ENCODE measurements at places on chromosomes 11 and 22. TPM values are rescaled to one million over a fixed set of nuclear protein-coding genes. Genes with fewer than 3 reads are reported as not detected.

DNA sequence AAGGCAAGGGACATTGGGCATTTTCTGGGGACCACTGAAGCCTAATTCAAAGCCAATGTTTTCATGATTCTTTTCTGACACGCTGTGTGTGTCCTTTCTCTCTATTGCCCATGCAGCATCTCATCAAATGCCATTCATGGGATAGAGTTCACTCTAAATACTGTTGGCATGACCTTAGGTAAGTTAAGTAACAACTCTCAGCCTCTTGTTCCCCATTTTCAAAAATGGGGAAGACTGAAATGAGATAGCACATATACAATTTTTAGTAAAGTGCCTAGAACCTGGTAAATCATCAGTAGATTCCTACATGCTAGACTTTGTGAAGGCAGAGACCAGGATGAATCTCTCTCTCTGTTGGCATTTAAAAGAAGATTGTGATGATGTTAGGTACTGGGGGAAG, 12.7 kb upstream of the OR52K2 start:
- DNase-seq = no peak

- peak; percentile 62 for DNase-seq
Measured at GRCh38 chr11:11857769-11858168, 16.0 kb downstream of the USP47 start.

- no peak for DNase-seq
Measured at GRCh38 chr11:12701811-12702592, 27.8 kb downstream of the TEAD1 start.

DNA sequence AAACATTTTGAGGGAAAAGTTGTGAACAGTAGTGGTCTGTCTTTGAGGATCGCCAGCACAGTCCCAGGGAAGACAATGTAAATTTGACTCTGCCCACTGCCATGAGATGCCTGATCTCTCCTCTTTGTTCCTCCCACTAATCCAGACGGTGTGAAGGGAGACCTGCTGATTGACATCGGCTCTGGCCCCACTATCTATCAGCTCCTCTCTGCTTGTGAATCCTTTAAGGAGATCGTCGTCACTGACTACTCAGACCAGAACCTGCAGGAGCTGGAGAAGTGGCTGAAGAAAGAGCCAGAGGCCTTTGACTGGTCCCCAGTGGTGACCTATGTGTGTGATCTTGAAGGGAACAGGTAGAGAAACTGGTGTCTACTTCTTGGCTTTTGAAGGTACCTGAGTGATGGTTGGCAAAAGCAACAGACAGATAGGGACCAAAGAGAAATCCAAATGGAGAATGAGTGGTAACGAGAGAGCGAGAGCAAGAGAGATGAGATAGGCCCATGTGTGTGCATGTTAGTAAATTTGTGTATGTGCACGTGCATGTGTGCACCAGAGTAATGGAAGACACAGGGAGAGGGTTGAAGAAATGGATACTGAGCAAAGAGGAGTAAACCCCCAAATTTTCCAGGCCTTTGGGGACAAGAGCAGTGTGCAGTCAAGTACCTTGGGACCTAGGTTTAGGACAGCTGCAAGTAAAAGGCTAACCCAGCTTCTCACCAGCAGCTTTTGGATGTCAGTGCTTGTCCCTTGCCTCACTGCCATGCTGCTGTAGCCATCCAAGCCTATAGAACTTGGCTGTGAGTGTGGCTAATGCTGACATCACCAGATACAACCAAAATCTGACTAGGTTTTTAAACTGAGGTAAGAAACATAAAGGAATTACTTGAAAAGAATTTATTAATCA, 1.9 kb downstream of the NNMT start:
- no peak for DNase-seq

- DNase-seq = no peak
Measured at GRCh38 chr11:105821372-105821771, 200.7 kb downstream of the MSANTD4 start.

- no peak for DNase-seq
Measured at GRCh38 chr11:66546368-66546965, at the start of gene ACTN3. Gene ACTN3, plus strand, starts transcription at chr11:66546903. Its CDS starts 35 bp downstream, at chr11:66546938.

DNA sequence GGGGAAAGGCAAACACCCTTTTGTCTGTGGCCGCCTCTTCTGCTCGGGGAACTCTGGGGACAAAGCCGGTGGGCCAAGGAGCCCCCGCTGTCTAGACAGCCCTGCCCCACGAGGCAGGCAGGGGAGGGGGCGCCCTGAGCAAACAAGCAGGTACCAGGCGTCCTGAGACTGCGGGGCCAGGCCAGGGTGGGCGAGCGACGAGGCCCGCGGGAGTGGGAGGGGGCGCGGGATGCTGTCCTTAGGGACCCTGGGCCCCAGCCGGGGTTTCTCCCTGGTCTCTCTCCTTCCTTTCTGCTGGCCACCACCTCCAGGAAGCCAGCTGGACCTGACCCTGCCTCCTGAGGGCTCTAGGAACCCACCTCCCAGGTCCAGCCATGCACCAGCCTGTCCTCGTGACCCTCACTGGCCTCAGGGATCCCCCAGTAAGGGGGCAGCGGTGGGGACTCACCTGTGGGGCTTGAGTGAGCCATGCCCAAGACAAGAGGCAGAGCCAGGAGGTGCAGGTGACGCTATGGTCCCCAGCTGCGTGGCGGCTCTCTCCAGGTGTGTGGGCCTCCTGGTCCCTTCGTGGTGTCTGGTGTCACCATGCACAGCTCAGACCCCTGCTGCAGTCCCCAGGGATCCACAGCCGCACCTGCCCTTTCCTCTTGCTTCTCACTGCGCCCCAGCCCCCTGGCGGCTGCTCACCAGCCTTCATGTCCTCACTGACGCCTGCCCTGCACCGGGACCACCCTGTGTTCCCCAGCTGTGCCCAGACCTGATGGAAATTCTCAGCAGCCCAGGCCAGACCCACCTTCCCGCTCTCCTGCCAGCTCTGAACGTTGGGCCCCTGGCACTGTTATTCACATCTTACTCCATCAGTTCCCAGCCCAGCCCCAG, 26.5 kb upstream of the MUC5AC start:
- no peak for DNase-seq

DNA sequence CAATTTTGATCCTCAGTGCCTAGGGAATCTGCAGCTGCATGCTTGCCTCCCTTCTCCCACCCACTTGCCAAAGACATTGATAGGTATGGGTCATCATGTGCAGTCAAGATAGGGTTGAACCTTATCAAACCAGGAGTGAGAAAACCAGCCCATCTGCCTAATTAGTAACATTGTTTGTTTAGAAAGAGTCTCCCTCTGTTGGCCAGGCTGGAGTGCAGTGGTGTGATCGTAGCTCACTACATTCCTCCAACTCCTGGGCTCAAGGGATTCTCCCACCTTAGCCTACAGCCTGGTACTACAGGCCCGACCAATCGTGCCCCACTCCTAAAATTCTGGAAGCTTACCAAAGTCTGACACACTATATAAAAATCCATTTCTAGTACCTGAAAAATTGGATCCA, 4.6 kb downstream of the C11orf71 start:
- DNase-seq = peak; percentile 32

- DNase-seq = no peak
Measured at GRCh38 chr11:60948250-60948649, 3.7 kb downstream of the SLC15A3 start.

- no peak for DNase-seq
Measured at GRCh38 chr11:107851704-107852310, 6.8 kb downstream of the SLC35F2 start.

- DNase-seq = no peak
Measured at GRCh38 chr11:7632211-7632610, 41.1 kb downstream of the CYB5R2 start.

Gene C11orf52
- 14.4 TPM for total RNA-seq

Gene PDGFD
- total RNA-seq = not detected

Gene C22orf23
- total RNA-seq = not detected

Gene STARD10
- 501 TPM for total RNA-seq

Gene KRTAP5-11
- not detected for total RNA-seq

Gene PNPLA5
- not detected for total RNA-seq

Gene IFITM1
- total RNA-seq = 3.2 TPM

Gene TMEM191B
- total RNA-seq = 8.6 TPM

Gene CLCF1
- 5.8 TPM for total RNA-seq

Gene GGTLC2
- 0.34 TPM for total RNA-seq
